ENCODE measurements at places on chromosomes 11 and 22. TPM values are rescaled to one million over a fixed set of nuclear protein-coding genes. Genes with fewer than 3 reads are reported as not detected.

DNA sequence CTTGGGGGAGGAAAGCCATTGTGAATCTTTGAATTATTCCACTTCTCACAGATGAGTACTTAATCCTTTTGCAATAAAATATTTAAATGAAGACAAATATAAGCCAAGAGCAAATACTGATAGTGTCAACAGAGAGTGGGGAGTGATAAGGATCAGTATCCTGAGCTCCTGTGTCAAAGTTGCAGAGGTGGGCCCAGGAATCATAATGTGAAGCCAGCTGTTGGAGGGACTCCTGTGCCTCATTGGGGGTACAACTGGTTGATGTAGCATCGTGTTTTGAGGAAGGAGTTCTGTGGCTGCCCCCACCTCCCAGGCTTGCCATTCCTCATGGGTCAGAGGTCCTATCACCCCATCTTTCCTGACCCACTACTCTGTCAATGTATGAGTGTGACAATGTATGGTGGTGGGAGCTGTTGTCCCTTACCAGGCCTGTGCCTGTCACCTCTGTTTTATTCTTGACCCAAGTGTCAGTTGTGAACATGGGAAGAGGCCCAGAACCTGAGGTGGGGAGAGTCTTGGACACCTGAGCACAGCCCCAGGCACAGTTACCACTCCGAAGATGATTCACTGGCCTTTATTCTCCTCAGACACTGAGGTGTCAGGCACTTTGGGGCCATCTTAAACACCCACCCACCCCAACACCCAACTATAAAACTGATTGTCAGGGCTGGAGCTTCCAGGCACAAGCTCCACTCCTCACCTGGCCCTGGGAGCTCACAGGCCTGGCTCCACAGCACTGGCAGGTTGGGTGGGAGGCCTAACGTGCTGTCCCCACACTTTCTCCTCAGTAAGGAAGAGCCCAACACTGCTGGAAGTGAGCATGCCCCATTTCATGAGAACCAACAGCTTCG lies 38.4 kb downstream of the KCNQ1OT1 start:
- no peak for DNase-seq

Gene PATE2
- polyA plus RNA-seq: not detected

GRCh38 chr22:45891471-45891995 lies 85.4 kb downstream of the WNT7B start:
- DNase-seq: no peak

Gene OR51B2
- polyA plus RNA-seq: not detected
